Activated gamma-delta T cell treated with anti-CD3 and anti-CD28 coated beads, Interleukin-2, amount 50 U/mL, for 16 hours (primary cell): ENCODE measurements at places on chromosomes 11 and 22.

- DNase-seq, result no peak
These were observed 97.6 kb downstream of the SWAP70 start for GRCh38 chr11:9761441-9761945.

- no peak for DNase-seq
These were observed 80.1 kb downstream of the INSC start for GRCh38 chr11:15194671-15195415.

- DNase-seq, result no peak
These were observed 1797.6 kb downstream of the LRRC4C start for GRCh38 chr11:39661890-39662289.

GRCh38 chr11:134366254-134366653 is 34.5 kb downstream of the GLB1L2 start:
- DNase-seq, result no peak

- DNase-seq, result no peak
These were observed 10.7 kb downstream of the RTN4R start for GRCh38 chr22:20257212-20258020.
